Fibroblast of skin of left biceps (primary cell): ENCODE measurements at places on chromosomes 12 and 14.

- DNase-seq: no peak
Observed at GRCh38 chr14:20472536-20473169, 3.4 kb downstream of the PNP start.

GRCh38 chr14:74824997-74825396 lies 50.9 kb downstream of the PROX2 start:
- no peak for DNase-seq

- no peak for DNase-seq
Observed at GRCh38 chr12:21001778-21002177, 129.2 kb upstream of the SLCO1B1 start.

DNA sequence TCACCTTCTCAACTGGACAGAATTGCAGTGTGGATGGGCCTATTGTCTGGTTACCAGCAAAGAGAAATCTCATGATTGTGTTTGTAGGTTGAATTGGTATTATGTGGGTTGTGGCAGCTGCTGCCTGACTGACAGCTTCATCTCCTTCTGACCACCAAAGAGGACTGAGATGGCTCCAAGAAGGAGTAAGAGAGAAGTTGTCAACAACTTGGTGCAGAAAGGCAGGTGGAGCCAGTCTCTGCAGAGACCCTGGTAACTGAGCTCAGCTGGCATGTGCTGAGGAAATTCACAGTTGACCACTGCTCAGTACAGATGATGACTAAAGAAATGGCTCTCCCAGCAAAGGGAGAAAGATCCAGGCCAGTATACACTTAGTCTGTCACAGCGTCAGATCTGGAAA lies 240.0 kb upstream of the AMIGO2 start:
- DNase-seq: no peak

- peak; percentile 60 for DNase-seq
Observed at GRCh38 chr14:75822522-75823141, 159.2 kb downstream of the TGFB3 start.

DNA sequence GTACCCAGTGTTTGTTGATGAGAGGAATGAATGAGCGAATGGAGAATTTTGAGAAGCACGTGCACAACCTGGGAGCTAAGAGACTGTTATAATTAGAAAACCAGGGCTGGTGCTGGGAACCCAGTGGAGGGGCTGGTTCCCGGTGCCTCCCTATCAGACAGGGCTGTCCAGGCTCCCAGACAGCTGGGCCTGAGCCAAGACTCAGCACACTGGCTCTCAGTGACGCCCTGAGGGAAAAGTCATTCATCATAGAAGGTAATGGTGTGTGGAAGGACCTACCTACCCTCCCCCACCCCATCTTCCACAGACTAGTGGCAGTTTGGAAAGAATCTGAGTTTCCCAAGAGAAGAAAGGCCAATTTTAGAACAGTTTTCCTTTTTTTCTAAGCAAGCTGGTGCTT lies 34.7 kb downstream of the KCNA5 start:
- DNase-seq: no peak

DNA sequence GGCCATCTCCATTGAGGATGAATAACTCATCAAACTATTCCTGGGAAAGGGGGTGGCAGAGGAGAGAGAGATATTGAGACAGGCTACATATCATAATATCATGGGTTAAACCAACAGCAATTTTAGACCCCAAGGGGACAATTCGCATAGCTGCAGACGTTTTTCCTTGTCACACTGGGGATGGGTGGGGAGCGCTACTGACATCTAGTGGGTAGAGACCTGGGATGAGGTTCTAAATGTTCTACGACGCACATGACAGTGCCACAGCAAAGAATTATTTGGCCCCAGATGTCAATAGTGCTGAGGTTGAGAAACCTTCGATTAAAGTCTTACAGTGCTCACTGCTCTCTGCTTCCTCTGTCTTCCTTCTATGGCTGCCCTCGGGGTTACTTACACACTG lies 425.6 kb downstream of the NRXN3 start:
- no peak for DNase-seq

GRCh38 chr12:102480406-102480805 lies at the start of gene IGF1:
TSS of gene IGF1 (minus strand) at chr12:102480563. CDS start at chr12:102480381, 182 bp downstream.
- DNase-seq: no peak

GRCh38 chr12:7959701-7960121 lies 23.7 kb upstream of the SLC2A3 start:
- DNase-seq: no peak

DNA sequence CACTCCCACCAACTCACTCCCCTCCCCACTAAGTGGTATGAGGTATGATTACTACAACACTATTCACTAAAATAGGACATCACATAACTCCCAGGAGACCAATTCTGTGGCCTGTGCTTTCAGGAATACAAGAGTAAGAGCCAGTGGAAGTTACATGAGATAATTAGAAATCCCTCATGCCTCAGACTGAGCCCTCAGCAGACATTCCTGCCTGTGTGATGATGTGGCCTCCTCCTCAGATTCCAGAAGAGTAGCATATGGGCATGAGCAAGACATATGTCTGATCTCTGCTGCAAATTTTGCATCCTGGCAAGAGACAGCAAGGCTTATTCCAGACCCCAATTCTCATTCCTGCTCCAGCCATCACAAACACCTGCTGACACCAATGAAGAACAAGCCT lies 46.0 kb upstream of the BMP4 start:
- peak; percentile 53 for DNase-seq

- DNase-seq: no peak
Observed at GRCh38 chr12:74111688-74112360, 425.8 kb upstream of the ATXN7L3B start.

DNA sequence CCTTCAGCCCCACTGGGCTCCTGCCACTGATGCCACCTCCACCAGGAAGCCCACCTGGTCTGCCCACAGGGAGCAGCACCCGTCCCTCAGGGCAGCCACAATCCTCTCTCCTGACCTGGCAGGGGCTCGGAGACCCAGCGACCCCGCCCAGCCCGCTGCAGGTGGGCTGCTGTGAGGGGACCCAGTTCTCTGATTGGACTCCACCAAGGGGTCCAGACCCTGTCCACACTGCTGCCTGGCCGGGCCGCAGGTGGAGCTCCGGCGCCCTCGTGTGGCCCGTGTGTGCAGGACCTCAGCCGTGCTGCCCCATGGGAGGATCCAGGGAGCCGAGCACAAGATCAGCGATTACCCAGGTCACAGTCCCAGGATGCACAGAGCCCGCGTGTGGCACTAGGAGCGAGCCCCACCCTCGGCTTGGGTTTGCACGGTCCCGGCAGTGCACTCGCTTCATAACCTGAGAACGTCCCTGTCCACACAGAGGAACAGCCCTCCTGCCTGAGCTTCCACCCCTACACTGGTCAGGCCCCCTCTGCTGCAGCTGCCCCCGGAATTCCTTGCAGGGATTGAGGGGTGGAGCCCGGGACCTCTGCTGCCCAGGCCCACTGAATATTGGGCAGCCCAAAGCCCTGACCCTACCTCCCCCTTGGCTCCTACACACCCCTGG lies 35.4 kb upstream of the TMEM179 start:
- DNase-seq: no peak

DNA sequence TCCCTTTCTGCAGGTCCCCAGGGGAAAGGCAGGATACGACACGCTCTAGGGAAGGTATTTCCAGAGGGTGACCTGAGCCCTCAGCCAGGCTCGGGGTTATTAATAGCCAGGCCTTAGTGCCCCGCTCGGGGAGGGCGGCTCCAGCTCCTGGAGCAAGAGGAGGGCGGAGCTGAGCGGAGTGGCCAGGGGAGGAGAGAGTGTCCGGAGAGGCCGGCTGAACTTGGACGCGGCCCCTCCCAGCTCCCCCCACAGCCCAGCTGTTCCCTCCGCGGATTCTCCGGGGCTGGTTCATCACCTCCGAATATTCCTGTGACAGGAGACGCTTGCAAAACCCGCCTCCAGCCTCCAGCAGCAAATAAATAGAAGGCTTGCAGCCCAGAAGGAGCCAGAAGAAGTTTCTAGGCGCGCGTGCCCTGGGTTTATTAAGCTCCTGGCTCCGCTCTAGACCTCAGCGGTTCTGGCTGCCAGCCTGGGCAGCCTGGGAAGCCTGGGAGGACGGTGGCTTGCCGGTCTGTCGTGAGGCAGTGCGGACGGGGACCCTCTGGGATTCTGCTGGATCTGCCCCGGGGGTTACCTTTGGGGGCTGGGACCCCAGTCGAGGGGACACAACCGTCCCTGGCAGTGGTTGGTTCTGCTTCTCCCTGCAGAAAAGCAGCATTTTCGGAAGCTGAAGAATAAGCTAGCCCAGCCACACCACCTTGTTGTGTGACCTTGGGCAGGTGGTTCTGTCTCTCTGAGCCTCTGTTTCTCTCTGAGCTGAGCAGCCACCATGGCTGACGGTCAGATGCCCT lies at the start of gene HSPB8:
Gene HSPB8, plus strand, starts transcription at position 388 of the 791 bp plus-strand sequence. Its CDS starts 382 bp downstream, at position 770.
- DNase-seq: peak; percentile 14

DNA sequence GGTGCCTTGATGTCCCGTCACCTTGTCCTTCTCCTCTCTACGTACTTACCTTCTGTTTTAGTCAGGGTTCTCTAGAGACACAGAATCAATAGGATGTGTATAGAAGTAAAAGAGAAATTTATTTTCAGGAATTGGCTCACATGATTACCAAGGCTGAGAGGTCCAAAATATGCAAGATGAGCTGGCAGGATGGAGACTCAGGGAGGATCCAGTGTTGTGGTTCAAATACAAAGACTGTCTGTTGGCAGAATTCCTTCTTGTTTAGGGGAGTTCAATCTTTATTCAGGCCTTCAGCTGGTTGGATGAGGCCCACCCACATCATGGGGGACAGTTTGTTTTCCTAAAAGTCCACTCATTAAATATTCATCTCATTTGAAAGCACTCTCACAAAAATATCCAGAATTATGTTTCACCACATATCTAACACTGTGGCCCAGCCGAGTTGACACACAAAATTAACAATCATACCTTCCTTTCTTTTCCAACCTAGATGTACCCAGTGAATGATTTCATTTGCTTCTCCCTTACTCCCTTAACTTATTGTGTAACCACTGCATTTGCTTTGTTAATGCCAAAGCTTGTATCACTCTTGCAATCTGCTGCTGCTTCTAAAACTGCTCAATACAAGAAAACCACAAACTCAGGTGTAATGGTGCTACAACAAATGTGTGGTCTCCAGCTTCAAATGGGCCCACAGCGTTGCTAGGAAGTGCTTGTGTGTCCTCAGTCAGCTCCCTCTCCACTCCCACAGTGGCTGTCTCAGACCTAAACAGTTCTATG lies 195.4 kb upstream of the ARHGAP5 start:
- DNase-seq: no peak

GRCh38 chr14:94691660-94692034 lies 78.3 kb downstream of the GSC start:
- DNase-seq: peak; percentile 31

GRCh38 chr12:16370096-16370495 lies 22.7 kb downstream of the MGST1 start:
- DNase-seq: no peak

DNA sequence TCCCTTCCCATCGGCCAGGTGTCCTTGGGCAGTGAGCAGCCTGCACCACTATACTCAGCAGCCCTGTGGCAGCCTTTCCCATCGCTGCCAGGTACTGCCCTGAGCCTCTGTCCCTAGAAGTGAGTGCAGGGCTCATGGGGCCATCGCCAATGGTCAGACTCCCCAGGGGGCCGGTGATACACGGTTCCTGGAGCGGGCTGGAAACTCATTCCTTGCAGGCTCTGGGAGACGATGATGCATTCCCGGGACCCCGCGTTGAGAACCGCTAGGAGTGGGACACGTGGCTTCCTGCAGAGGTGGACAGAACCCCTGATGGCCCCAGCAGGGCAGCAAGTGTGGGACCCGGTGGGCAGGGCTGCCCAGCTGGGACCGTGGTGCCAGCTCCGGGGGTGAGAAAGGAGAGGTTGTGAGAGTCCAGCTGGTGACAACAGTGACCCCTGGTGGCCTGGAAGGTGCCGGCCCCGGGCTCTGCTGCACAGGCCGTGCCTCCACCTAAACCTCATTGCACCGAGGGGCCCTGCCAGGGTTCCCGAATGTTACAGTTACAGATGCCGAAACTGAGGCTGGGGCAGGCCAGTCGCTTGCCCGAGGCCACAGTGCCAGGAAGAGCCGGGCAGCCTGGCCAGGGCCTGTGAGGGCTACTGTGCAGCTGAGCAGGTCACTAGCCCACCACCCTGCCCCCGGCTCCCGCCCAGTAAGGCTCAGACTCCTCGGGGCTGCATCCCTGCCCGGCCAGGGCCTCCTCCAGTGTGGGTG lies 33.8 kb downstream of the FBRSL1 start:
- DNase-seq: no peak

DNA sequence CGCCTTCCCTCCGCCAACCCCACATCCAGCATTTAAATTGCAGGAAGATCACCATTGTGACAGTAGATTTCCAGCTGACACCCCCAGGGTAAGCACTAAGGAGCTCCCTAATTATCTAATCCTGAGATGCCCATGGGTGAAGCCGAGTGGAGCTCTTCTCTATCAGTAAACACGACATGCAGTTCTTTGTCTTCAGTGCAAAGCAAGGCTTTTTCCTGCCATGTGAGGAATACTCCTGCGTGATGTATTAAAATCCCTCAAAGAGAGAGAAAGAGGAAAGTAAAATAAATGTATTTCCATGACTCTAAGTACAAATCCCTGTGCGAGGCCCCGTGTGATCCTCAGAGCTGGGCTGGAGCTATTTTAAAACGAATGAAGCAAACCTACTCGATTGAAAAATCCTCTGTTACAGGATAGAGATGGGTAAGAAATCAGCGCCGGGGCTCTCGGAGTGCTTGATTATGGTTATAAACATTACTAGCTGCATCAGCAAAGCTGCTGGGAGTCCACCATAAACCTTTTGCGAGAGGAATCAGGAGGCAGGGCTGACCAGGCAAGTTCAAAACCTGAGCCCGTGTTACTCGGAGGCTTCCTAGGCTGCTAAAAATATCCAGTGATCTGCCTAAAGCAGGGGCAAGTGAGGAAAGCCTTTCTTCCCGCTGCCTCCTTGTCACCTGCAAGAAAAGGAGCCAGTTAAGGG lies 61.5 kb downstream of the MAP1LC3B2 start:
- DNase-seq: no peak

- no peak for DNase-seq
Observed at GRCh38 chr12:2165021-2165420, 112.2 kb downstream of the CACNA1C start.

- peak; percentile 80 for DNase-seq
Observed at GRCh38 chr14:51989293-51990234, at the start of gene RTRAF. TSS of gene RTRAF (plus strand) at chr14:51989546. CDS start at chr14:51989640, 94 bp downstream.

DNA sequence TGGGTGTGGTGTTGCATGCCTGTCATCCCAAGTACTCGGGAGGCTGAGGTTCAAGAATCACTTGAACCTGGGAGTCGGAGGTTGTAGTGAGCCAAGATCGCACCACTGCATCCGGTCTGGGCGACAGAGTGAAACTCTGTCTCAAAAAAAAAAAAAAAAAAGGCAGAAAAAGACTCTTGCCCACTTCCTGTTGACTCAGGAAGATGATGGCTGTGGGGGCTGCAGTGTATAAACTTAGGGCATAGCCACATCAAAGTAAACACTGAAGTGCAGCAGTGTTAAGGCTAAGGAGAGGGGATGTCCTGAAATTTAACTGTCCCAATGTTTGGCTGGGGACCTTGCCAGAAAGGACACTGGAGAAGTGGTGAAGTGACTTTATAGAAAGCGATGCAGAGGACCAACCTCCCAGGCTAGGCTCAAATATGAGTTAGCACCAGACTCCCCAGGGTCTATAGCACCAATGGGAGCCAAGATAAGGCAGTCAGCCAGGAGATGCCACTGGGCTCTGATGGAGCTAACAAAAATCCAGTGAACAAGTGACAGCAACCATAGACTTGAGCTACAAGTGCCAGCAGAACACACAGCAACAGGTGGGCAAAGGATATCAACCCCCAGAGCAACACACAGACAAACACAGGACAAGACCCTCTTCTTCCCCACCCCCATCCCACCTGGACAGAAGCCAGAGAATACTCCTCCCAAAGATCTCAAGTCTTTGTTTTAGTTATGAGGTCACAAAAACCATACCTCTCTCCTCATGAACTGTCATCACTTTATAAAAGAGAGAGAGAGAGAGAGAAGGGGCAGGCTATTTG lies 28.0 kb downstream of the NELL2 start:
- no peak for DNase-seq

- no peak for DNase-seq
Observed at GRCh38 chr14:67680121-67680602, 5.7 kb upstream of the VTI1B start.
